ENCODE measurements at places on chromosomes 3 and 15. TPM values are rescaled to one million over a fixed set of nuclear protein-coding genes. Genes with fewer than 3 reads are reported as not detected.

FRG2C gene
- total RNA-seq: not detected

ABHD17C gene
- total RNA-seq: not detected

SKOR1 gene
- 2.1 TPM for total RNA-seq

GRCh38 chr3:107592073-107592472, 69.3 kb downstream of the BBX start:
- no peak for DNase-seq
- no peaks in the 10 kb centered on the region for H3K27me3 ChIP-seq
- no peaks in the 10 kb centered on the region for H3K4me1 ChIP-seq
- no peak overlapping the region for H3K27ac ChIP-seq
- no peak overlapping the region for H3K4me3 ChIP-seq
- H3K36me3 ChIP-seq: no peaks in the 10 kb centered on the region

DNA sequence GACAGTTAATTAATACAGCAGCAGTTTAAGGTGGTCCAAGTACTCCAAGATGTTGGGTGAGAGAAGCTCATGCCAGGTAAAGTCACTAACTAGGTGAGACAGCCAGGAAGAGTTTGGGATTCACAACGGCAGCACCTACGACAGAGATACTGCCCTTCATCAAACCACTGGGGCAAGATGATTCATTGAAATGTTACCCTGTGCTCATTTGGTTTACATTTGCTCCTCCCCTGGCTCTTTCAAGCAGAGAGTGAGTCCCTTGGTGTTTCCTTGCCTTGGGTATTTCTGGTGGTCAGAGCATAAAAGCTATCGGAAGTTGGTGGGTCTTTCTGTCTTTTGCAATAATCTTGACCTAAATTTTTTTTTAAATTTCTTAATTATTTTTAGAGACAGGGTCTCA, 19.9 kb upstream of the PDE8A start:
- H3K4me1 ChIP-seq: no peaks in the 10 kb centered on the region
- DNase-seq: no peak
- no peak overlapping the region for H3K4me3 ChIP-seq
- H3K27me3 ChIP-seq: no peaks in the 10 kb centered on the region
- H3K27ac ChIP-seq: no peak overlapping the region

DNA sequence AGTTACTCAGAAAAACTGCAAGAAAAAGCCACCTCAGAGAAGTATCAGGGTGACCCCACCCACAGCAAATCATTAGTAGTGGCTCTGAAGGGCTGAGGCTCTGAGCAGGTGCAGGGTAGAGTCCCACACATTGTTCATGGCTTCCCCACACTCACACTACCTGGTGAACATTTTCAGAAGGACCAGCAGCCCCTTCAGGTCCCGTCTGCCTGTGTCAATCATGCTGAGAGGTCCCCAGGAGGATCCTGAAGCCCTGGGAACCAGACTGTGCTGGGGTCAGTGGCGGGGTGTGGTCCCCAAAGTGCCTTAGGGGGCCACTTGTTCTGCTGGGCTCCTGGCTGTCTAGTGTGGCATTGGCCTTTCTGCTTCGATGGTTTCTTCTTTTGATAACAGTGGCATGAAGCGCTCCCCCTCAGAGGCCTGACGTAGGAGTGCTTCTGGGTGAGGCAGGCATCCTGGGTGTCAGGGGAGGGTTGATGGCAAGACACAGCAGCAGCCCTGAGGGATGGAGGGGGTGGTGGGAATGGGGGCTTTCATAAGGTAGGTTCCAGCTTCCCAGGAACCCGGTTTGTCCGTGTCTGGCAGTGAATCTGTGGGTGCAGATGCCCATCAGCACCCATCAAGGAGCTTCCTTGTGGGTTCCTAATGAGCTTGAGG, 19.0 kb upstream of the FANCD2 start:
- no peak for DNase-seq
- no peak overlapping the region for H3K4me3 ChIP-seq
- no peaks in the 10 kb centered on the region for H3K27me3 ChIP-seq
- peaks cover 24% of the 10 kb centered on the region for H3K4me1 ChIP-seq
- no peak overlapping the region for H3K27ac ChIP-seq
- H3K36me3 ChIP-seq: no peaks in the 10 kb centered on the region

GRCh38 chr3:17795711-17796110, 53.3 kb upstream of the TBC1D5 start:
- DNase-seq: no peak
- no peaks in the 10 kb centered on the region for H3K4me1 ChIP-seq
- no peaks in the 10 kb centered on the region for H3K36me3 ChIP-seq
- no peaks in the 10 kb centered on the region for H3K27me3 ChIP-seq

- H3K4me3 ChIP-seq: no peak overlapping the region
- peak overlapping the region; percentile 93 for H3K27ac ChIP-seq
- no peaks in the 10 kb centered on the region for H3K36me3 ChIP-seq
These were observed 2.4 kb downstream of the ACAP2 start for GRCh38 chr3:195440379-195440778.

DNA sequence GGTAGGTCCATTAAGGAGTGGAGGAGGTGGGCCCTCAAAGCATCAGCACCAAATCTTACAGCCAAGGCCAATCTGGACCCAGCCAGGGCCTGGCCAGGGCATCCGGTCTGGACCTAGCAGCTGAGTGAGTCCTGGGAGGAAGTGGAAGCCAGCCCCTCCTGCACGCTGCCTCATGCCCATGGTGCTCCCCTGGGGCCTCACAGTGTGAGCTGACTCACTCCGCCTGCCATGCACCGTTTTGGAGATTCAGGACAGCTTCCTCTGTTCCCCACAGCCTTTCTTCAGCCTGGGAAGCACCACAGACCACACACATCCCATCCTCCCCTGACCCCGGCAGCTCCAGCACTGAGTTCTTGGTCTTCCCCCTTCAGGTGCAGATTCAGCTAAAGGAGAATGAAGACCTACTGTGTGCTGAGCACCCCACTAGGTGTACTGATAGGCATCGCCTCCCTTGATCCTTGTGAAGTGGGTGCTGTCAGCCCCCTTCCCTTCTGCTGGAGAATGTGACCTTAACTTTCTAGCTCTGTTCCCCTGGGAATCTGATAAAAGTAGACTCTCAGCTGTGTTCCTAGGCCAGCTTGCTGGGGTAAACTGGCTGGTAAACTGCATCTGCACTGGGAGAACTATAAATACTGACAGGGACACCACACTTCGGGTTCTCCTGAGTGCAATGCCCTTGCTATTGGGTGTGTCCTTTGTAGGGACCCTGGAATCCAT, 36.8 kb upstream of the SEC13 start:
- no peaks in the 10 kb centered on the region for H3K36me3 ChIP-seq
- no peaks in the 10 kb centered on the region for H3K27me3 ChIP-seq
- no peak overlapping the region for H3K4me3 ChIP-seq
- no peak for DNase-seq

DNA sequence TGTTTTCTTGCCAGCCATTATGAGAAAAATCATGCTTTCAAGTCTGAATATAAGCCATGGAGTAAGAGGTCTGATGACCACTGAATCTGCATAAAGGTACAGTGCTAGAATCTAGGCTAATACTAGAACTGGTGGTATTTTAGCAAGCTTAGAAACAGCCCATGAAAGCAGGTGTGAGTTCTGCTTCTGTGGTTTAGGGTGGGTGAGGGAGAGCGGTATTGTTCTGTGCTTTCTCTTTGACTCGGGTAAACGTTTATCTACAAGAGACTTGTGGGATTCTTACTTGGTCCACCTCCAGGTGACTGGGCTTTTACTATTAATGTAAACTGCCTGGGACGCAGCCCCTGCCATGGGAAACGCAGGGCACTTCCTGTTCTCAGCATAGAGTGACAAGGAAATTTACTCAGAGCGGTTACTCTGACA, 55.2 kb downstream of the PGPEP1L start:
- H3K27me3 ChIP-seq: no peaks in the 10 kb centered on the region
- H3K4me1 ChIP-seq: peaks cover 59% of the 10 kb centered on the region
- DNase-seq: no peak
- no peak overlapping the region for H3K4me3 ChIP-seq
- H3K27ac ChIP-seq: peak overlapping the region; percentile 89

DNA sequence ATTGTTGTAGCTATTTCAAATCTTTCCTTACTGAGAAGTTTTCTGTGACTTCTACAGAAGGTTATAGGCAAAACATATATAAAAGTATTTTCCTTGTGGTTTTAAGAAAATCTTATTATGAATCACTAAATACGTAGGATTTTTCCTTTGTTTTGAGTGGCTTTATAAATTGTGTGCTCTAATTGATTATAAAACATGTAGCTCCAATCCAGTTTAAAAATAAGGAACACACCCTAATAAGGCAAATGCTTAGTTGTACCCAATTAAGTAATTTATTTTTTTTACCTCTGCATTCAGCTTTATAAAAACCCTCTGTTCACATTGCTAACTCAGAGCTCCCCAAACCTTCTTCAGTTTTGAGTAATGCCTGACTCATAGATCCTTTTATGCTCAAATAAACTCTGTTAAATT, 408.0 kb downstream of the NAALADL2 start:
- H3K36me3 ChIP-seq: no peaks in the 10 kb centered on the region
- H3K27me3 ChIP-seq: no peaks in the 10 kb centered on the region
- H3K27ac ChIP-seq: no peak overlapping the region
- DNase-seq: no peak

GRCh38 chr3:15703346-15703745, 94.4 kb downstream of the ANKRD28 start:
- H3K27ac ChIP-seq: no peak overlapping the region
- H3K4me1 ChIP-seq: no peaks in the 10 kb centered on the region
- no peaks in the 10 kb centered on the region for H3K27me3 ChIP-seq
- peaks cover 25% of the 10 kb centered on the region for H3K36me3 ChIP-seq

GRCh38 chr3:29757054-29757777, 476.3 kb downstream of the RBMS3 start:
- DNase-seq: no peak
- H3K27me3 ChIP-seq: no peaks in the 10 kb centered on the region
- peak overlapping the region; percentile 80 for H3K27ac ChIP-seq
- H3K36me3 ChIP-seq: no peaks in the 10 kb centered on the region
- peaks cover 32% of the 10 kb centered on the region for H3K4me1 ChIP-seq

- no peaks in the 10 kb centered on the region for H3K27me3 ChIP-seq
- H3K4me3 ChIP-seq: no peak overlapping the region
- H3K27ac ChIP-seq: no peak overlapping the region
- DNase-seq: no peak
These were observed 30.4 kb upstream of the TRPM1 start for GRCh38 chr15:31131853-31132375.
